ENCODE measurements at places on chromosomes 7 and 10.

DNA sequence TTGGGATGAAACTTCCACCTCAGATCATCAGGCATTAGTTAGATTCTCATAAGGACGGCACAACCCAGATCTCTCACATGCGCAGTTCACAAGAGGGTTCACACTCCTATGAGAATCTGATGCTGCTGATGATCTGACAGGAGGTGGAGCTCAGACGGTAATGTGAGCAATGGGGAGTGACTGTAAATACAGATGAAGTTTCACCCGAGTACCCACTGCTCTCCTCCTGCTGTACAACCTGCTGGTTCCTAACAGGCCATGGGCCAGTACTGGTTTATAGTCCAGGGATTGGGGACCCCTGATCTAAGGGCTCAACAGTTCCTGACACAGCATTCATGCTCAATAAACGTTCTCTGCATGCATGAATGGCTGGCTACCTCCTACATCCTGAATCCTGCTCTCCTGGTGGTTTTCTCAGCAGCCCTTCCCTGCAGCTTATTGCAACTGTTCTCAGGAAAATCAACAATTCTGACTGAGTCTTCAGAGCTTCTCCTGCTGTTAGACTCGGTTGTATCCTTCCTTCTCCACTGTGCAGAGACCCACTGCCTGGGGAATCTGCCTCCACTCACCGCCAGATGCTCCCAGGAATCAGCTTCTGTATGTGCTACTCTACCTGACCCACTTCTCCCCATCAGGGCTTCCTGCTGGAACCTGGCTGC is 17.4 kb downstream of the PDE6C start:
- DNase-seq, result no peak

DNA sequence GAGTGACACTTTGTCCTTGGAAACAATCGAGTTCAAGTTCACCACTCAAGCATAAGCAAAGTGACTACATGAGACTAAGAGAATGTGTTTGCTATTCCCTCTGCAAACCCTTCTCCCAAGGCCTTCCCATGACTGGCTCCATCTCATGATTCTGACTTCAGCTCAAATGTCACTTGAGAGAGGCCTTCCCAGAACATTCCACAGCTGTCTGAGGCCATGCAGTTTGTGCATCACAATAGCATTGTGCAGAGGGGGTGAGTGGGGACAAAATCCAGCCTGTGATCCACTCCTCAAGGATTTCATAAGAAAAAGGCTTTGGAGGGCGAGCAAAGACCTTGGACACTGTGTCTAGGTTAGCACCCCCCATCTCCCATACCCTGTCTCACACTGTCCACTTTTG is 6.9 kb upstream of the LRMDA start:
- DNase-seq, result no peak

DNA sequence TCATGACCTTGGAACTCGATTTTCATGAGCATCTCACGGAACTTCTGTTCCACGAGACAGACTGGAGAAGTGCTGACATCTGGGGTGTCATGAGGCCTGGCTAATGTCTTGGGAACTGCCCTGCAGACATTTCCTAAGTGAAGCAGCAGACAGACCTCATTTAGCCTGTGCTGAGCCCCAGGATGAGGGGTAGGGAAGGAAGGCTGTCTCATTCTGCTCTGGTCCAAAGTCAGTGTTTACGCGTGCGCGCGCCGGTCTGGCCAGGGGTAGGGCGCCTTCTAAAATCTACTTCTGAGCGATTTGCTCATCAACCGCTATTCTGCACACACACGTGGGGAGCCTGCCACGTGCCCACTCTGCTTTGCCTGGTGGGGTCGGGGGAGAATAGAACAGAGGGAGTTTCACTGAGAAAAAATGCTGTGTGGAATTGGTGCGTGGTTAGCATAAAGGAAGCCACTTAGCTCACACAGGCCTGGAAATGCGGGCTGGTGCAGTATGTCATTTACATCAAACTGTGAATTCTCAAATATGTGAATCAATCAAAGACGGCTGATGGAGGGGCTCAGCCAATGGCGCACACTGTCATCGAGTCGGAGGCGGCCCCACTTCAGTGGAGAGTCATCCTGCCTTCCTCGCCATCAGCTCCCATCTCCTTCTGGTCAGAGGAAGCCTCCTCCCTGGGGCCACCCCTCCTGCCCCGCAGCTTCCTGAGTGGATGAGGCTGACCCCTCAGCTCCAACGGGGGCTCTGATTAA is 335.1 kb downstream of the ADARB2 start:
- DNase-seq, result no peak

DNA sequence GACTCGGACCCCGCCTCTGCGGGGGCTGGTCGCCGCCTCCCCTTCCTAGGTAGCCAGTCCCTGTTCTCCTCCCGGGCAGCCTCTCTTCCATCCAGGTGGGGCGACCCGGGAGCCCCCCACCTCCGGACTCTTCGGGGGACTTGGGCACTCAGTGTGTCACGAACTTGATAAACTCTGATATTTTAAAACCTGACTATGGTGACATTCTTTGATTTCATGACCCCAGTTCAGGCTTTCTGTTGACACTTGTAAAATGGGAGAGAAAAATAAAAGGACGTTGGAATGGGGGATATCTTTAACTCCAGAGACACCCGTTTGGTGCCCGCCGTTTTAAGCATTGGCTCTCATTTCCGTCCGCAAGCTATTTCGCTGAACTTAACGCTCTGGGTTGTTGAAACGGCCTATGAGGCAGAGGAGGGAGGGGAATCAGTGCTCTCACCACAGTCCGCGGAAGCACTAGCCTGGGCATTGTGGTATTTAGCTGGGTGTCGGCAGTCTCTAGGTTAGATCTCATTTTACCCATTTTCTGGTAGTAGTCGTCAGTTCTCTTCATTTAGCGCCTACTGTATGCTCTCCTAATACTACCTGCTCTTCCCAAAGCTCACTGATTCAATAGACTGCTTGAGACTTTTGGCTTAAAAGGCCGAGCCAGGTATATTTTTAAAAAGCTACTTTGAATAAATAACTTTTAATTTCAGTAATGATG is 738 bp downstream of the VPS26A start:
- DNase-seq, result peak; percentile 21

DNA sequence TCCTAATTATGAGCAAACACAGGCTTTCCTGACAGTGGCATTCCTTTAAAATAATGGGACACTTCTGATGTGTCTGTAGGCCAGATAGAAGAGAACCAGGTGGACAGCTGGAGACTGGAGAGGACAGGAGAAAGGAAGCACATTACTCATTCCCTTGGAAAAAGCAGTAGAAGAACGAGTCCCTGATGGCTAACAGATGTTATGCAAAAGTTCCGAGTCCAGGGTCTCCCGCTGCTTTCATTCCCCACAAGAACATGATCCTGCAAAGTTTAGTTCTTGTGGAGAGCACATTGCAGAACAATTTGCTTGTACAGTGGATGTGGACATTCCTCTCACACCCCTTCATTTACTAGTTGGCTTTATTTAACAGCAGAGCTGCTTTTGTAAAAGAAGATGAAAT is 137.6 kb downstream of the GPAM start:
- no peak for DNase-seq

DNA sequence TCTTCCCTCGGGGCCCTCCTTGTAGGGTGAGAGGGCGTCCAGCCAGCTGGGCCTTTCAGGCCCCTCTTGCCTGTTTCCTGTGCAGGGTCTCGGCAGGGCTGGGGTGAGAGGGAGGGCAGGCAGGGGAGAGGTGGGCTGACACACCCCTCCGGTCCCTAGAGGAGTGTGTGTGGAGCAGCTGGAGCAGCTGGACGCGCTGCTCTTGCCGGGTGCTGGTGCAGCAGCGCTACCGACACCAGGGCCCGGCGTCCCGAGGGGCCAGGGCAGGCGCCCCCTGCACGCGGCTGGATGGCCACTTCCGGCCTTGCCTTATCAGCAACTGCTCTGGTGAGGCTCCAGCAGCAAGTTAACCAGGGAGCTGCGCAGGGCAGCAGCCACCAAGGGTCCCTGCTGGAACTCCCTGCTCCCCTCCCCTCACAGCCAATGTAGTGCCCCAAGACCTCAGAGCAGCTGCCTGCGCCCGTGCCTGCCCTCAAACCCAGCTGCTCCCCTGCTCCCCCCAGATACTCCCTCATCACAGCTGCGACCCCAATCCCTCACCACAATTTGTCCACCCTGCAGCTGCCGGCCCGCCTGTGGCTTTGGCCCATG is 15.7 kb upstream of the ZNF862 start:
- no peak for DNase-seq

- DNase-seq, result no peak
Observed at GRCh38 chr10:123634221-123634620, 31.9 kb upstream of the GPR26 start.

DNA sequence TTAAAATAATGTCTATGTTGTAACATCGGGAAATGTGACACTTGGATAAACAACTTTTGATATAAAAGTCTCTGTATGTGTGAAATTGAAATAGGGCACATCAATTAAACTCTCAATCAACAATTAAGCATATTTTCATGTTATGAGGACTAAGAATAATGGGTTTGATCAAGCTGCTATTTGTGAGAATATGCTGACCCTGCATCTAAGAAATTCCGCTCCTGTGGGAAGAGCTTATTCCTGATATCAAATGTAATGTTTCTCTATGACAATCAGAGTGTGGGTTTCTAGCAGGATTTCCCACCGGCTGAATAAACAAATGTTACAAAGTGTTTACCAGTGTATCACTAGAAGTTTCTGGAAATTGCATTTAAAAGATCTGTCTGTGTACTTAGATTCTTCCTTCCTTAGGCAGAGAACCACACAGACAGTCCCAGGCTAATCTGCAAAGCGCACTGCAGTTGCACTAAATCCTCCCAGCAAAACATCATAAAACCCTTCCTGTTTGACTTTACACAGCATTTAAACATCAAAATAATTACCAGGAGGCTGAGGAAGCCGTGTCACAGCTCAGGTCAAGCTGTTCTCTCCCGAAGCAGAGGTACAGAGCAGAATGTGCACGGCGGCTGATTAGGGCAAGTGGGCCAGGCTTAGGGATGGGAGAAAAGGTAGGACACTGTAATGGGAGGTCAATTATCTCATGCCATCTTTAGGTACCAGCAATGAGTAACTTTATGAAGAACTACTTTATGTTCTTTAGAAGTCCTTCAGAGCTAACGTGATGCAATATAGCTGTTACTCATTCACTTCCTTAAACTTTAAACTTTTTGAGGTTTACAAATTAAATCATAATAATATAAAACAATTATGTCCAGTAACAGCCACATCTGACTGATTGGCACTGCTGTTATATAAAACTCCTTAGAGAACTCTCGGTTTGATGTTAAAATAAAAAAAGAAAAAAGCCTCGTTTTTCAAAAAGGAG is 109.1 kb upstream of the CTTNBP2 start:
- no peak for DNase-seq

DNA sequence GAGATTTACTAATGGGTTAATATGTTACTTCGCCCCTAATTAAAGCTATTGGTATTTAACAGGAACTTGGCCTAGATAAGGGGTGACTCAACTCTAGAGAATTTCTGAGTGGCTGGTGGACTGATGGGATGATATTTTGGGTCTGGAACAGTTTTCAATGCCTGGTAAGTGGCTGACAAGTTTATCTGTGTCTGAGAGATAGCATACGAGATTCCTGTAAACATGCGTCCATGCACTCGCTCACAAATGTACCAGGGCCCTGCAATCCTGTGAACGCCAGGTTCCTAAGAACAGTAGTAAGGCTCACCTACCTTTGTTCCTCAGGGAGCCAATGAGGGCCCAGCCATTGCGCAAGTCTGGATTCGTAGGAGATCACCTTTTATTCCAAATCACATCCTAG is 683.8 kb upstream of the ANKRD30A start:
- DNase-seq, result no peak

DNA sequence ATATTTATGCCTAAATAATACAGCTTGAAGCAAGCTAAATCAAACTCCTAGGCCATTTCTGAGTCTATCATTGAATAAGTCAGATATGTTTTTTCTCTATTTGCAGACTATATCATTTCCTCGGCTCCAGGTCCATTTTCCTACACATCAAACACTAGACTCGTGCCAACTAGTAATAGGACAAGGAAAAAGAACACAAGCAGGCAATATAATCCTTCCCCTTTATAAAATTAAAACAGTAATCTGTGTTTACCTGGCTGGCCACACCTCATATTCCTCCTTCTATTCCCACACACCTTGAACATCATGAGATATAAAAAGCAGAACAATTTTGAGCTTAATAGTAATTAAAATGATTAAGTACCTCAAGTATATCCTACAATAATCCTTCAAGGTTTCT is 325.7 kb downstream of the TFEC start:
- no peak for DNase-seq

Measured in NCI-H345 (cell line).